ENCODE measurements at places on chromosomes 1 and 21.
A peak's percentile ranks its signal among the peaks of the same experiment; 100 is the strongest.

GRCh38 chr1:231116738-231117137 lies 45.1 kb upstream of the TRIM67 start:
- no peak for DNase-seq

DNA sequence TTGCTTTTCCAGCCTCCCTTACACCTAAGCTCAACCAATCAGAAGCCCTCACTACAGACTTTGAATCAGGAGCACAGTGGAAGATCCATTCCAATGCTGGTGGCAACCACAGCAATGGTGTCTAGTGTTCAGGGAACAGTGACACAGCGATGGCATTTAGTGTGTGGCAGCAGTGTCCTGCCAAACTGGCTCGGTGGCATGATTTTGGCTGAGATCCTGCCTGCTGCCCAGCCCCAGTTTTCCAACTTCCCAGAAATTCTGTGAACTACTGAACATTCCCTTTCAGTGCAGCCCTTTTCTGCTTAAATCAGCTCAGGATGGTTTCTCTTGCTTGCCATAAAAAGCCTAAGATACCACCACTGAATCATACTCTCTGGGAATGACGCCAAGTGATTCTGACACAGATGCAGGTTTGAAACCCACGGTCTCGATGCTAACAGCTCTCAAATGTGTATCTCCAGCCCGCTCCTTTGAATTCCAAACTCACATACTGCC lies 8.8 kb downstream of the ASAP3 start:
- DNase-seq = no peak

- DNase-seq = no peak
These were observed 74.2 kb downstream of the PTPN14 start for GRCh38 chr1:214476986-214477870.

- peak; percentile 91 for DNase-seq
These were observed 23.6 kb upstream of the PKP1 start for GRCh38 chr1:201259476-201260235.

- peak; percentile 15 for DNase-seq
These were observed 12.6 kb downstream of the FLG2 start for GRCh38 chr1:152347116-152347728.

- DNase-seq = no peak
These were observed 21.3 kb upstream of the KCNE2 start for GRCh38 chr21:34342476-34342875.
